NK-92 treated with Interleukin-12 subunit alpha and Interleukin-12 subunit beta, amount 100 ng/mL, for 24 hours (cell line): ENCODE measurements at places on chromosomes 1 and 21.
A peak's percentile ranks its signal among the peaks of the same experiment; 100 is the strongest.

DNA sequence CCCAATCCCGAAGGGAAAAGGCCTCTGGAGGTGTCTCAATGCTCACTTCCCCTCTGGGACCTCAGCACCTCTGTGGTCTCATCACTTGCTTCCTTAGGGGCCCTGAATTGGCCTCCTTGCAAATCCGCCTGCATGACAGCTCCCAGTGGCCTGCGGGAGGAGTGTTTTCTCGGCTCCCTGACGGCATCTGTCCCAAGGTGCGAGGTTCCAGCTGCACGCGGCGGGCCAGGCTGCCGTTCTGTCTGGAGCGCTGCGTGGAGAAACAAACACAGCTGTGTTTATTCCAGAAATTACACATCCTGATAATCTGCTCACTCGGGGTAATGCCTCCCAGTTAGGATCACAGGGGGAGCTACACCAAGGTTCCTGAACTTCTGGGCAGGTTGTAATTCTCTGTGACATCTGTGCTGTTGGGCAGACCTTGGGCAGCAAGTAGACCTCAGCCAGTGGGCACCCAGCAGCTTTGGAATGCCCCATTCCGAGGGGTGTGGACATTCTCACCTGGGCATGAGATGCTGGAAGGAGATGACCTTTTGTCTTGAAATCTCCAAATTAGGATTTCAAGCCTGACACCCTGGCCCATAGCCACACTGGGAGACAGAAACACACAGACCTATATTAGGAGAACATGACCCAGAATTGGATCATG lies 18.2 kb downstream of the EPHB2 start:
- DNase-seq = no peak

GRCh38 chr21:45204395-45204794 lies 83.3 kb downstream of the POFUT2 start:
- no peak for DNase-seq

DNA sequence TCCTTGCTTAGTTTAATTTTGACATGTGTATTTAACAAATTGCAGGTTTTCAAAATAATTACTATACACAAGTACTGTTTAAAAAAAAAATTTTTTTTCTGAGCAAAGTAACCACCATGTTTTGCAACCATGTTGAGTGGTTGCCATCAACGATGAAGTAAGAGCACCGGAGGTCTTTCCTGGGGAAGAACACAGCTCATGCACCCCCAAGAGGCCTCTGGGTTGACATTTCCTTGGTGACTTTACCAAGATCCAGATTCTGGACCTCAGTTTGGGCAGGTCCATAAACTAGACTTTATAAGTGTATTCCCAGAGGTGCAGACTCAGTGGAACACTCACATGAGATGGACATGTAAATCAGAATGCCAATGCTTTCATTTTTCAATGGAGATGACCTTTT lies 36.8 kb upstream of the RALGPS2 start:
- DNase-seq = no peak

- no peak for DNase-seq
Observed at GRCh38 chr1:44947063-44947773, 39.2 kb downstream of the EIF2B3 start.

DNA sequence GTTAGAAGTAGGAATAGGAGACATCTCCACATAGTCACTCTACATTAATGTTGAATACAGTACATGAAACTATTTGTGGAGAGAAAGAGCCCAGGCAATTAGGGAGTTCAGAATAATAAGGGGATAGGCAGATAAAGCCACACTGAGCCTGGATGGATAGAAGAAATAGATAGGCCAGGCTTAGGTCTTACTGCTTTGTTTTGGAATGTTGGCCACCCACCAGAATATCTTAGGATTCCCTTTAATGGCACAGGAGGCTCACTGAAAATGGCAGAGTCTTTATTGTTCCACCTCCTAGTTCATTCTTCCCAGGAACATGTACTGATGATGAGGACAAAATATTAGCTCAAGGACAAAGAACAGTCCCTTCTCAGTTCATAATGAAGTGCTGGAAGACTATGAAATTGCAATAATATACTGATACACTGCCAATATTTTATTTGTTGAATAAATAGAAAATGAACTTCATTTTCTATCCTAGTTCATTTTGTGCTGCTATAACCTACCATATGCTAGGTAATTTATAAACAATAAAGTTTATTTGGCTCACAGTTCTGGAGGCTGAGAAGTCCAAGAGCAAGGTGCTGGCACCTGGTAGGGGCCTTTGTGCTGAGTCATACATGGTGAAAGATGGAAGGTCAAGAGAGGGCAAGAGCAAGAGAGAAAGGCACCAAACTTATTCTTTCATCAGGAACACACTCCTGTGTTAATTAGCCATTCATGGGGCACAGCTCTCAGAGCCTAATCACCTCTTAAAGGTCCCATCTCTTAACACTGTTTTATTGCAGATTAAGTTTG lies 87.3 kb downstream of the TBX15 start:
- no peak for DNase-seq

DNA sequence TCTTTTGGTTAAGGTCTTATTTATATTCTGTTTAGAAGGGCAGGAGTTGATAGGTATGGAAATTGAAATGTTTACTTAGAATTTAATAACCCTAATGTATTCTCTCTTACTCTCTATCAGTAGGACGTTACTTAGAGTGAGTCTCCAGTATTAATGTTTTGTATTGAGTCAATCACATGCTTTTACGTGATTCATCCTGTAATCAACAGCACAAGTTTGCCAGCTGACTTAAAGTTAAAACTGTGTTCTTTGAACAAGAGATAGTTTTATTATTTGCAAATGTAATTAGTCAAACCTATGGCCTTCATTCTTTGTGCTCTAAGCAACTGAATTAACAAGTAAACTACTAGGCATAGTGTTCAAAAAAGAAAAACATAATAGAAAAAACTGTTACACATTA lies 57.3 kb downstream of the PKN2 start:
- DNase-seq = no peak

DNA sequence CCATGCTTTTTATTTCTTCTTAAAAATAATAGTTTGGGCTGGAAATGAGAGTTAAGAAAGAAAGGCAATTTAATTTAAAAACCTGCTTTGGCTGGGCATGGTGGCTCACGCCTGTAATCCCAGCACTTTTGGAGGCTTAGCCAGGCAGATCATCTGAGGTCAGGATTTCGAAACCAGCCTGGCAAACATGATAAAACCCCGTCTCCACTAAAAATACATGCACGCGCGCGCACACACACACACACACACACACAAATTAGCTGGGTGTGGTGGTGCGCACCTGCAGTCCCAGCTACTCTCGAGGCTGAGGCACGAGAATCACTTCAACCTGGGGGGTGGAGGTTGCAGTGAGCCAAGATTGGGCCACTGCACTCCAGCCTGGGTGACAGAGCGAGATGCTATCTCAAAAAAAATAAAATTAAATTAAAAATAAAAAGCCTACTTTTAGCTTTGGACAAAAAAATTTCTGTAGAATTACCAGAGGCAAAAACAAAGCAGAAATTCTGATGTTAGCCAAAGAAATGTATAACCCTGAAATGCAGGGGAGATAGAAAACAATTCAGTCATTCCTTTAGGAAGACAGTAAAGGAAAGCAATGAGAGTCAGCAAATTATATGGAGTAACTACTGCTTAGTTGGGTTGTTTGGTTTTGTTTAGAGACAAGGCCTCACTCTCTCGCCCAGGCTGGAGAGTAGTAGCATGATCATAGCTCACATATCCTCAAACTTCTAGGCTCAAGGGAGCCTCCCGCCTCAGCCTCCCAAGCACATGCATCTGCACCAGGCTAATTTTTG lies 15.7 kb upstream of the IPP start:
- DNase-seq = no peak

GRCh38 chr1:112674986-112675727 lies 698 bp downstream of the MOV10 start:
- peak; percentile 57 for DNase-seq

DNA sequence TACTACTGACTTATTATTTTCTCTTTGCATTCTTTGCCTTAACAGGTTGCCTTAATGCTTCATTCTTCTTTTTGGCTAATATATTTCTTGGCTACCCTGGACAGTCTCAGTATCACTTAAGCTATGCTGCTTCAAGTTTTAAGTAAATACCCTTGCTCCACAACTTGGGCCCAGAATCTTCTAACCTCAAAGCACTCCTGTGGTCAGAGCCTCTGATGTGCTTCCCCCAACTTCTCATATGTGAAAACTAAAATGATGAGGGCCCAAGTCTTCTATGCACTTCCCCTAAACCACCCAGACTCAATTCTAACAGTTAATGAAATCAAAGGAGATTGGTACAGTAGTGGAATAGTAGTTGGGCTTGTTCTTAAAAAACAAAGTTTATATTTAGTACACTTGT lies 314.1 kb downstream of the PLPP3 start:
- DNase-seq = no peak

DNA sequence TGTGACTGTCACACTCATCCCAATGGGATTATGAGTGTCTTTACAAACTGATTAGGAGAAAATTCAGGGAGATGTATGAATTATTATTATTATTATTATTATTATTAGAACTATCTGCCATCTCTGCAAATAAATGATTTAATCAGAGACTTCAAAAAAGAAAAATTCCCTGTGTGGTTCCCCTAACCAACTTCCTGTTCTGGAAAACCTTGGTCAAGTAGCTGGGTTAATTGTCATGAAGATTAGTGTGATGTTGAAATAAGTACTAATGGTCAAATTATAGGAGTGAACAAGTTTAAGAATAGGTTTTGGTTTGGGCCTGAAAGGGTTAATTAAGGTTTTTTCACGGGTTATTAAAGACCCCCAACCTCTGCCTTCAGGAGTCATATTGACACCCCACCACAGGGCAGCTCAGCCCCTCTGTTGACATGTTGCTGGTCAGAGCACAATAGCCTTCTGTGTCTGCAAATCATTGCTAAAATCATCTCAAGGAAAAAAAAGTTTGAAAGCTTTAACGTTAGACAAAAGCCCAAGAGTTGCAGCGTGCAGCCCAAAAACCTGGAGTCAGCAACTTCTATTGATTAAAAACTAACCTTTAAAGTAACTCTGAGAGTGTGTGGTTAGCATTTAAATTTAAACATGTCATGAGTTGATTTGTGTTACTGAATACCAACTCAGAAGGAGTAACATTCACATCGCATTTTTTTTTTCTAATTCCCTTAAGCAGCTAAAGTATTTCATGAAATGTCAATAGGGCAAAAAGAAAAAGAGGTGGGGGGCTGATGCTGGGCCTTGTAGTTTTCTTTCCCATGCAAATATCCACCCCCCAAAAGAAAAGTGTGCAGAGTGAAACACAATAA lies 272.5 kb downstream of the TM2D1 start:
- DNase-seq = no peak

- DNase-seq = no peak
Observed at GRCh38 chr1:74791491-74791890, 58.5 kb downstream of the TYW3 start.

GRCh38 chr1:155247667-155248553 lies 7.4 kb downstream of the ENTREP3 start:
- no peak for DNase-seq

GRCh38 chr1:201013991-201014815 lies 9.3 kb downstream of the KIF21B start:
- no peak for DNase-seq

DNA sequence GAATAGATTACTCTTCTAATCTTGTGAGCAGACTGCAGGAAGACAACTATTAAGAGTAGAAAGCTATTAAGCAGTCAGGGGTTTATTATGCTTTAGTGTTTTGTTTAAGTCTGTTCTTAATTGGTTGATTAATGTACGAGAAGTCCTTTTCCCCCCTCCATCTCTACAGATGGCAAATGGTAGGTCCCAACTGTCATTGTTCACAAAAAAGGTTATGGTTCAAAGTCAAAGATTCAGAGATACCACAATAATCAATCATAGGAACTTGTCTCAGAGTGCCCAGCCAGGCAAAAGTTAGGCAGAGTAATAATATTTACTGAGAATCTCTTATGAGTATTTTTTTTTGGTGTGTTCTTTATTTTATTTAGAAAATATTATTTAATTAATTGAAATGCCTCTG lies 26.8 kb downstream of the NFIA start:
- no peak for DNase-seq
